ENCODE measurements at places on chromosomes 1 and 21.

- no peak for DNase-seq
Measured at GRCh38 chr1:24308365-24309015, 10.7 kb upstream of the GRHL3 start.

DNA sequence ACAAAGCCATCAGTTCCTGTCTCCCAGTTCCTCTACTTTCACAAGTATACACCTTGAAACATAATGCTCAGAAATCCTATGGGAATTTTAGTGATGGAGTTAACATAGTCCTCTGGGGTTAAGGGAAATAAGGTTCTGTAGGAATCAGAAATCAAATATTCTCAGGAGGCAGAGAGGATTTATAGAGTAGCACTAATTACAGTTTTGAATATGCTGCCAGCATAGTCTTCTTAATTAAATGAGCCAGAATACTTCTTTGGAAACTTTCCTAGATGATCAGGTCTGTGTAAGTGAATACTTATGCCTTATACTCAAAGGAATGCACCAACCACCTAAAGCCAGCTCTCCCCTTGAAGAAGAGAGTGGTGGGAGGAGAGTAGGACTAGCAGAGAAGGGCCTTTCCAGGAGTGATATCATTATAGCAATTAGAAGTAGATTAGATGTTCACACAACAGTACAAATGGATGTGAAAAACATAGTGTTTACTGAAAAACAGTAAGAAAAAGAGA lies 31.4 kb upstream of the DIRAS3 start:
- no peak for DNase-seq

DNA sequence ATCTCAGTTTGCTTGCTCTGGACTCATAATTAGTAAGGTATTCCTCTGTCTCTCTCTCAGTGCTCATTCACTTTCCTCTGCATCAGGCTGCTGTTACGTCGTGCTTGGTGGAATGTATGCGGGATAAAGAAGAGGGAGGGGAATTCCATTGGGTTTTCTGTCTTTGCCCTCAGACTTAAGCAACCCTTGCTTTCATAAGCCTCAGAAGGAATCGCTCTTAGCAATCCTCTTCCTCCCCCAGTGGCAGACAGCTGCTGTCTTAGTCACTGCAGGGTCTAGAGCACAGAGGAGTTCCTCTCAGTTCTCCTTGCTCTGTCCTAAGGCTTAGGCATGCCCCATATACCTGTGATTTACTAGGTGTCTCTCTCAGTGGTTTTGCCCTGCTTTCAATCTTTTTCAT lies 19.1 kb upstream of the NTMT2 start:
- peak; percentile 16 for DNase-seq

- no peak for DNase-seq
Measured at GRCh38 chr1:112542206-112542973, 33.6 kb downstream of the WNT2B start.

DNA sequence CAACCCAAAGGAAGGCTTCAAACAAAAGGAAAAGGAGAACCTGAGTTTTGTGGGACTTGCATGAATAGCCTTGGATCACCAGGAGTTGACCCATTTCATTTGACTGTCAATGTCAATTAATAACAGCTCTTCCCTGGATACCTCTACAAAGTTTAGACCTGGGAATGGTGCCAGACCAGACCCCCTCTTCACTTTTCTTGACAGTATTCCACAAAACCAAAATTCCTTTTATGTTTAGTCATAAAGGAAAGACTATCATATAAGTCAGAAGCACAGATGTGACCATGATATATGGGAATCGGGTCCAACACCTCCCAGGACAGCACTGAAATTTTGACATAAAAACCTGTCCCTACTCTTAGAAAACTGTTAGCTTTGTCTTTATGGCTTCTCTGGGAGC lies 191.8 kb downstream of the LYPLAL1 start:
- no peak for DNase-seq

DNA sequence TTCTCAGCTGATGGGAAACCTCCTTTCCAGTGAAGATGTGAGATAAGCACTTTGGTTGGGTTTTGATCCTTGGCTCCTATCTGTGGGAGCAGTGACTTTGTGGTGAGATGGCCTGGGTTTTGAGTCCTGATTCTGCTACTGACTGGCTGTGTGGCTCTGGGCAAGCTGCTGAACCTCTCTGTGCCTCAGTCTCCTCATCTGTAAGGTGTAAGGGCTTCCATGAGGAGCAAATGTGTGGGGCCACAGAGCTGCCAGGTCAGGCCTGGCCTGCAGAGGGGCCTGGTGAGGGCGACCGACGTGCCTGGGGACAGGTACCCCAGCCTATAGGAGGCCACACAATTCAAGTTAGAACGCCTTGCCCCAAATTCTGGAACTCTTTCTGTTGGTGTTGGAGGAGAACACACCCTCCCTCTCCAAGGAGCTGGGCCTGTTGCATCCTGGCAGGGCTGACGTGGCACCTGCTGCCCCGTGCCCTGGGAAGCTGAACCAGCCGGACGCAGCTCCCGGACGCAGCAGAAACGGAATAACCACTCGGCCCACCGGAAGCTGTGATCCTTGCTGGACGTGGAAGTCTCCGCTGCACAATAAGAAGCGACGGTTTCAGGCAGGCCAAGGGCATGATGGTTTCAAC lies 62.7 kb downstream of the AGPAT3 start:
- DNase-seq, result no peak

GRCh38 chr1:8863794-8864233 lies 14.7 kb downstream of the ENO1 start:
- DNase-seq, result no peak

- no peak for DNase-seq
Measured at GRCh38 chr1:203083463-203083921, 2.3 kb downstream of the MYOG start.

- DNase-seq, result no peak
Measured at GRCh38 chr1:145942871-145943270, 14.9 kb downstream of the LIX1L start.

DNA sequence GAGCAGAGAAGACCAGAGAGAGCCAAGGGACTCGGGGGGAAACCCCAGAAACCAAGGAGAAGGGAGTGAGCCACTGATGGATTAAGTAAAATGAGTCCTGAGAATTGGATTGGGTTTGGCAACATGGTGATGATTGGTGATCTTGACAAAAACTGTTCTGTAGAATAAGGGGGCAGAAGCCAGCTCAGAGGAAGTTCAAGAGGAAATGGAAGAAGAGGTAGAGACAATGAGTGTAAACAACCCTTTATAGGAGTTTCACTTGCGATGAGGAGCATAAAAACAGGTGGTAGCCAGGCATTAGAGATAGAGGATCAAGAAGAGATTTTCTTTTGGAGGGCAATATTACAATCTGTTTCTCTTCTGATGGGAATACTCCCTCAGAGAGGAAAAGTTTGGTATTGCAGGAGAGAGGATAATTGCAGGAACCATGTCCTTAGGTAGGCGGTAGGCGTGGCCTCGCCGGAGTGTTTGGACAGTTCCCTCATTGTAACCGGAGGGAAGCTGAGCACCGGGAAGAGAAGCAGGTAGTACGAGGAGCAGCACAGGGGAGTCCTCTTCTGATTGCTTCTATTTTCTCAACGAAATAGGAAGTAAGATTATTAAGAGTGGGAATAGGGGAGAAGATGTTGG lies 68.4 kb upstream of the TENT5C start:
- no peak for DNase-seq

- DNase-seq, result no peak
Measured at GRCh38 chr21:15801352-15801863, 71.6 kb downstream of the USP25 start.

DNA sequence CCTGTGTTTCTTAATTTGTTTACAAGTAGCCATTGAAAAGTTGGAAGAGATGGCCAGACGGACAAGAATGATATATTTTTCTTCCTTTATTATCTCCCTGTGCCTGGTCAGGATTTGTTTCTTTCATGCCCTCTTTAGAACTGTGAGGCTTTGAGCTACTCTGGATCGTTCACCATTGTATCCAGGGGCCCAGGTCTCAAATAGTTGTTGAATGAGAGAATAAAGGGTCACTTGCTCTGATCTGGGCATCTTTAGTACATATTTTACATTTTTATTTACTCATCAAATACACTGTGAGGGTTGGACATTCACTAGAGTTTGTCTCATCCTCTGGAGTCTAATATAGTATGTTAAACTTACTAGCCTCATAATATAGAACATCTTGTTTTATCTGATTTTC lies 48.7 kb downstream of the IVNS1ABP start:
- no peak for DNase-seq

GRCh38 chr1:66704177-66704875 lies 47.9 kb upstream of the DYNLT5 start:
- no peak for DNase-seq

- no peak for DNase-seq
Measured at GRCh38 chr1:207826557-207827487, 75.0 kb downstream of the CD46 start.
